ENCODE measurements at places on chromosomes 13 and 19. TPM values are rescaled to one million over a fixed set of nuclear protein-coding genes. Genes with fewer than 3 reads are reported as not detected.

GRCh38 chr13:31543190-31543589 is 196.1 kb upstream of the RXFP2 start:
- DNase-seq: no peak

GRCh38 chr19:31340042-31341025 is 8.9 kb downstream of the TSHZ3 start:
- peak; percentile 39 for DNase-seq

GRCh38 chr13:114211446-114212157 is 23.1 kb upstream of the CDC16 start:
- no peak for DNase-seq

DNA sequence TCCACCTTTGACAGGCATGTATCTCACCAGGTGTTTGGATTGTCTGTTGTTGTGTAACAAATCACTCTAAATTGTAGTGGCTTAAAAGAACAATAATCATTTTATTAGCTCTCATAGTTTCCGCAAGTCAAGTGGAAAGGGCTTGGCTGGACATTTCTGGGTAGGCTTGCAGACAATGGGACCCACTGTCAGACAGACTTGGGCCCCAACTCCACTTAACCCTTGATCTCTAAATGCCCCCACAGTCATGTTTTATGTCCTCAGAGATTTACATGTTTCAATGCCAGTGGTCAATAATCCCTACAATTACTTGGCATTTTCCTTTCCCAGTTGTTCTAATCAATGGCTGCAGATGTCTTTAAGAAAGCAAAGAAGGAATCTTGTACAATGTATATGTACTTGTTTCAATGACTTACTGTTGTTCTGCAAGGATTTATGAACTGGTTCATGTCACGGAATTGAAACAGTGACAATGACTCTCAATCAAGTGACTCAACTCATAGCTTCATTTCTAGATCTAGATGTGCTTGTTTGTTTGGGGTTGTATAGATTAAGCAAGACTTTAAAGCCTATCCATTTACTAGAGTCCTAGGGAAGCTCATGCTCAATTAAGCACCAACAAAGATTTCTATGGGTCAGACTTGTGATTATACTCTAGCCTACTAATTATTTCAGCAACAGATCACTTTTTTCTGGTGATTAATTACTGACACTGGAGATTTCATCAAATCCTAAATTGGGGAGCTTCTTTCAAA is 510.1 kb upstream of the NBEA start:
- DNase-seq: no peak

- no peak for DNase-seq
Observed at GRCh38 chr19:30640252-30640965, 268.2 kb downstream of the ZNF536 start.

DNA sequence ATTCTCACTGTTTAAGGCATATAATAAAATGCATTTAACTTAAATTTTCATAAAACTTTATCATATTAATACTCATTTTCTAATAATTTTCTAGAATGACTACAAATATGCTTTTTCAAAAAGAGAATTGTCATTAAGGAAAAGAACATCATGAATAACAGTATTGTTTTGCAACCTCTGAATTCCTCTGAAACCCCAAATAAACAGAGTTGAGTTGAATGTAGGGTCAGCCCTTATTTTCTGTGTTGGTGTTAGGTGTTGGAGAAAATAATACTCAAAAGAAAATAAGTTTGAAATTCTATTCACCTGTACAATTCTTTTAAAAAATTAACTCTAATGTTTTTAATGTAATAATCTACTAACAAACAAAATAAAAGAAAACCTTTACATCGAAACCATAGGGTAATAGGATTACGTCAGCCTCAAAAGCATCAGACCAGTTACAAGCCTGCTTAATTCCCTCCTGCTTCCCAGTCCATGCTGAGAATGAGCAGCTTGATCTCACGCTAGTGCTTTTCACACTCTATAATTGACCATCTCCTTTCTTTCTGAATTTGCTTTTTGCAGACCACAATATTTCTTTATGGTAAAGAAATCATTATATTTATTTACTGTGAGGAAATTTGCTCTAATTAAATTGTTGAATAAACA is 160.9 kb downstream of the PCDH9 start:
- DNase-seq: no peak

- DNase-seq: peak; percentile 8
Observed at GRCh38 chr19:15780610-15781418, 6.6 kb upstream of the OR10H5 start.

DNA sequence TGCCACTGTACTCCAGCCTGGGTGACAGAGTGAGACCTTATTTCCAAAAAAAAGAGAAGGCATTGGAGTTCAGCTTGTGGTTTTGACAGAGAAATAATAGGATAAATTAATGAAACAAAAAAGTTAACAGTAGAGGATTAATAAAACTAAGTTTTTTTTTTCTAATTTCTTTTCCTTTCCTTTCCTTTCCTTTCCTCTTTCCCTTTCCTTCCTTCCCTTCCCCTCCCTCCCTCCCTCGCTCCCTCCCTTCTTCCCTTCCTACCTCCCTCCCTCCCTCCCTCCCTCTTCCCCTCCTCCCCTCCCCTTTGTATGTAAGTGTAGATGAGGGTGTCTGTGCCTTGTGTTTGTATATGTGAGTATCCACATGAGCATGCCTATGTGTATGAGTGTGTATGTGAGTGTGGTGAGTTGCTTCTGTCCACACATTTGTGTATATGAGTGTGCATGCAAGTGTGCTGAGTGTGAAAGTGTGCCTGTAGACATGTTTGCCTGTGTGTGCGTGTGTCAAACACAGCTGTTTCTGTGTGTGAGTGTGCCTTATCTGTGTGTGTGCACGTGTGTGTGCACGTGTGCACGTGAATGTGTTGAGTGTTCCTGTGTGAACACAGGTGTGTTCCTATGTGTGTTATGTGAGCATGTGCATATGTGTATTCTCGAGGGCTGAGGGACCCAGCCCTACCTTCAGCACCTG is 12.5 kb upstream of the MZF1 start:
- no peak for DNase-seq

DNA sequence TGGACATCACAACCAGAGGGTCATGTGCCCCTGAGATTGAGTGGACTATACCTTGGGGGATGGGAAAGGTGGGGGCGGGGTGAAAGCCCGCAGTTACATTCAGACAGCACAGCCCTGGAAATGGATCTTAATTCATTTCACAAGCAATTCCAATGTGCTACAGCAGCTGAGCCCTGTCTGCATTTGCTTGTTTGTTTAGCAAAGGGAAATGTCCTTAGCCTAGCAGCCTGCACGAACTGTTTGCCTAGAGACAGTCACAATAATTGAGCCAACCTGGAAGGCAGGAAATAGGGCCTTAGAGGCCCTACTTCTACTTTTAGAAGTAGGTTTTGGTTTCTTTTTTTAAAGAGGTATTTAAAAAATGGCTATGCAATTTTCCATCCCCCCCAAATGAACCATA is 177.3 kb upstream of the KL start:
- DNase-seq: peak; percentile 8

DNA sequence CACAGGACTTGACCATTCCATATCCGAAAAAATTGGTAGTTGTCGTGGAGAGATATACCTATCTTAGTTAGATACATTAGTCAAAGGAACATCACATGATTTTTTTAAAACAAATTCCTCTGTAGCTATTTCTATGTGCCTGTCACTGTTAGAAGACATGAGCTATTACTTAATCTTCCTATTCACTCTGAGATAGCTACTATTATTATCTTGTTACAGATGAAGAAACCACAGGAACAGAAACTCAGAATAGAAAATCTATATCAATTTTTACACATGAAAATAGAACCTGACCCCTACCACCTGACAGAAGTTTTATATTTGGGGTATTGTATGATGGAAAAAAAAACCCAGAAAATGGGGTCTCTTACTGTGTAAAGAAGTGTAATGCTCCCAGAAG is 68.9 kb upstream of the TDRD3 start:
- DNase-seq: no peak

DNA sequence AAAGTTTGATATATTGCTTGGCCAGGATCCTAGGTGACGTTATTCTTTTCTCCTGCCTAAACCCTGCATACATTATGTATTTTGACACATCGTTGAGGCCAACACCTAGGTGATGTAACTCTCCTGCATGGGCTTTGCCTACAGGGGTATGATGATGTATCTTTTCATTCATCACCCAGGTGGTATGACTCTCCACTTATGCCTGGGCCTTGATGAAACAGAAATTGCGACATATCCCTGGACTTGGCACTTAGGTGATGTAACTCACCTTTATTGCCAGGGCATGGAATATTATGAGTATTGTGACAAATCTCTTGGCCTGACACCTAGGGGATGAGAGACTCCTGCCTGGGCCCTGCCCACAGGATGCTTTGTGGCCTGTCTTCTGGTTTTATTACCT is 18.5 kb upstream of the ZNF681 start:
- no peak for DNase-seq

- DNase-seq: no peak
Observed at GRCh38 chr13:94947965-94948371, 235.6 kb upstream of the SOX21 start.

DNA sequence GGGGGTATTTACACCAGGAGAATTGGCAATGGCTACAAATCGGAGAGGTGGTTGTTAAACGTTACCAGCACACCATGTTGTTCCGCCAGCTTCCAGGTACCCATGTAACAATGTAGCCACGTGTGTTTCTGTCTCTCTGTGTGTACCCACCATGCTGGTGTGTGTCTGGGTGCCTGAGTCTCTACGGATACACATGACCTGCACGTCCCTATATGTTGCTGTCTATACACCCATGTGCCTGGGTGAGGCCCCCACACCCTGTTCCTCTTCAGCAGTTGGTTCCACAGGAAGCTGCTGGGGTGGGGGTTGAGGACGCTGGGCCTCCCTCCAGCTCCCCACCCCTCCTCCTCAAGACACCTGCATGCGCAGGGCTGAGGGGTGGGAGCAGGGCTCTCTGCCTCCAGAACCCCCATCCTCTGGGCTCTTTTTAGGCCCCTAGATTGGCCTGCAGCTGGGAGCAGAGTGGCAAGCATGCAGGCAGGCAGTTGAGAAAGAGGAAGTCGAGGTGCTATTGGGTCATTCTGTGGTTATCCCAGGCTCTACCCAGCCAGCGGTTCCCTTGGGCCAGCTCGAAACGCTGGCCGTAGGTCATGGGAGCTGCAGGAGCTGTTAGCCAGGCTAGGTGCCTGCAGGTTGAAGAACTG is at the start of gene ARHGEF18:
Gene ARHGEF18, plus strand, starts transcription at position 351 of the 644 bp plus-strand sequence. CDS start 13,954 bp downstream, outside the sequence.
- DNase-seq: peak; percentile 84

DNA sequence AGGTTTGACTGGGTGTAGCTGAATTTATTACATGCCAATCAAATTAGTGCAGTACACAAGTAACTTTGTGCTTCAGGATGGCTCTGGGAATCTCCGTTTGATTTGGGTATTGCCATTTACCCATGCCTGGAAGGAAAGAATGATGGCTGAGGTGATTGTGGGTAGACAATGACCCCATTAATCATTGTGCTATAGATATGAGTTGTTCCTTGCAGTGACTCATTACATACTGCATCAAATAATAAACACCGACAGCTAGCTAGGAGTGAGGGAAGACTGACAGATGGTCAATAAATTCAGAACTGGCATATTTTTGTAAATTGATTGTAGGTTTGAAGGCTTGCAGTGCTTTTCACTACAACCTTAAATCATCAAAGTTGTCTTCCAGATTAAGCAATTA is 1069.5 kb downstream of the DIAPH3 start:
- DNase-seq: no peak

DNA sequence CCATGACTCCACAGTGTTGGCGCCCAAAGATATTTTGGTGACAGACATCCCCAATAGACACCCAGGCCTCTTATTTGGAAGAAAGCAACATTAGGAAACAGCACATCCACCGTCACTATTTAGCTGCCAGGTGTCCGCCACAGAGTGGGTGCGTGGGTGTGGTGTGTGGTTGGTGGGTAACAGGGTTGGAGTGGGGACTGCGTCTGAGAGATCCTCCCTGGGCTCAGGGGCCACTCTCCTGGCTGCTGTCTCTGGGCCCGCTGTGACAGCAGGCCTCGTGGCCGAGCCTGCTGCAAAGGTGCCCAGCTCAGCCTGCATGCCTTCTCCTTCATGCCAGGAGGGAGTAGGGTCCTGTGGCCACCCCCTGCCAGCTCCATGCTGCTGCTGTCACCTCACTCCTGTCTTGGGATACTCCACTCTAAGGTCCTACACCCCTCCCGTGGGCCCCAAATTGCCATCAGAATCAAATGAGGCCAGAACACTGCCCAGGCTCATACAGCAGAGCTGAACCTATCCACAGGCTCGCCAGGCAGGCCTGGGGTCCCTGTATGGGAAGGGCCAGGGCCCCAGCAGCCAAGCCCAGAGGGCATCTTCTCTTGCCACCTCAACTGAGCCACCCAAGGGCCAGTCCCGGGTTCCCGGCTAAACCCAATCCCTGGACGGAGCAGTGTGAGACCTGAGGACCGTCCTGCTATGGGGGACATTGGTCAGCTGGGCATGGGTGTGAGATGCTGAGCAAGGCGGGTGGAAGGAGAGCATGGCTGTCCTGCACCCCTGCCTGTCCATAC is 24.7 kb upstream of the TIMM44 start:
- DNase-seq: no peak

- DNase-seq: no peak
Observed at GRCh38 chr19:11061952-11062351, 27.3 kb upstream of the LDLR start.

GRCh38 chr13:104996022-104996421 is 1539.4 kb downstream of the EFNB2 start:
- DNase-seq: no peak

DNA sequence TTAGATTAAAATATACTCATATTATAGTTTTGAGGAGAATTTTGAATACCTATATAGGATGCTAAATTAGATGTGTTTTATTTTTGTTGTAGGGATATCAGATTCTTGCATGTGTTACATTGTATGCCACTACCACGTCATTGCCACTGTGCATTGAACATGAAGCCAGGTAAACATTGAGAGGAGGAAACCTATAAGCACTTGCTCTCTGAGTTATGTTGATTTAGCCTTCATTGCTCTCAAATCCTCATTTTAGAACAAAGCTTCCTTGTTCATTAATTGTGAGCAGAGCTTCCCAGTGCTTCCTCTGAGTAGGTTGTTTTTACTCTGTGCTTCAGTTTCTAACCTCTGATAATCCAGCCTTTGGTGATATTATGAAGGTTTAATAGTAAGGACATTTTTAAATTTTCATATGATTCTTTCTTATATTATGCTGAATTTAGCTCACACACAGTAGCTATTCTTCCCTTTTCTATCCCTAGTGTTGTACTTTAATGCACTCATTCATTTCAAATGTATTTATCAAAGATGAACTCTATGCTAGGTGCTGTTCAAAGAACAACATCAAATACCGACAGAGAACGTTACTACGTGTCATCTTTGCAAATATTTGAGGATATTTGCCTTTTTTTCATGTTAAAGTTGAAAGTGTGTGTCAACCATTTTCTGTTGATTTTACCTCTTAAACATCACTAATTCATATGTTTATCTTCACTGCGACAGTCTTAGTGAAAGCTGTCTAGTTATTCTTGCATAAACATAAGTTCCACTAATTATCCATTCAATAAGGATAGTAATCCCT is 1448.0 kb upstream of the MIR17HG start:
- DNase-seq: no peak

Gene ZNF888
- 2.1 TPM for total RNA-seq

Gene POU2F2
- total RNA-seq: 91.3 TPM

Gene CGB2
- not detected for total RNA-seq

Gene PRODH2
- not detected for total RNA-seq

Gene DIRAS1
- not detected for total RNA-seq

Gene CPB2
- total RNA-seq: not detected

Gene HIPK4
- not detected for total RNA-seq

Gene FAM124A
- 0.12 TPM for total RNA-seq

Gene OXGR1
- total RNA-seq: not detected

Gene CGB1
- not detected for total RNA-seq

Gene FUT2
- total RNA-seq: not detected

Gene RNF113B
- not detected for total RNA-seq

Gene ERICH6B
- not detected for total RNA-seq

Gene CPAMD8
- 0.44 TPM for total RNA-seq

Gene ZNF837
- 1.4 TPM for total RNA-seq

Gene FTL
- total RNA-seq: 888 TPM

Gene GAPDHS
- not detected for total RNA-seq
